C1 segment of cervical spinal cord (tissue), 14 donors: ENCODE measurements at places on chromosomes 3 and 15.

- DNase-seq: no peak
These were observed 8.2 kb upstream of the GRIP2 start for GRCh38 chr3:14548321-14548729.

GRCh38 chr3:139457066-139457465, 19.2 kb downstream of the RBP2 start:
- no peak for DNase-seq

- DNase-seq: no peak
These were observed 314.7 kb upstream of the UMPS start for GRCh38 chr3:124415446-124415960.

GRCh38 chr15:29805043-29805707, 17.1 kb downstream of the TJP1 start:
- peak; percentile 6 for DNase-seq

GRCh38 chr3:55122312-55122711, 194.5 kb upstream of the LRTM1 start:
- no peak for DNase-seq

- DNase-seq: no peak
These were observed 60.0 kb upstream of the STT3B start for GRCh38 chr3:31472479-31473390.

GRCh38 chr15:62419192-62419591, 254.1 kb upstream of the C2CD4B start:
- DNase-seq: no peak

DNA sequence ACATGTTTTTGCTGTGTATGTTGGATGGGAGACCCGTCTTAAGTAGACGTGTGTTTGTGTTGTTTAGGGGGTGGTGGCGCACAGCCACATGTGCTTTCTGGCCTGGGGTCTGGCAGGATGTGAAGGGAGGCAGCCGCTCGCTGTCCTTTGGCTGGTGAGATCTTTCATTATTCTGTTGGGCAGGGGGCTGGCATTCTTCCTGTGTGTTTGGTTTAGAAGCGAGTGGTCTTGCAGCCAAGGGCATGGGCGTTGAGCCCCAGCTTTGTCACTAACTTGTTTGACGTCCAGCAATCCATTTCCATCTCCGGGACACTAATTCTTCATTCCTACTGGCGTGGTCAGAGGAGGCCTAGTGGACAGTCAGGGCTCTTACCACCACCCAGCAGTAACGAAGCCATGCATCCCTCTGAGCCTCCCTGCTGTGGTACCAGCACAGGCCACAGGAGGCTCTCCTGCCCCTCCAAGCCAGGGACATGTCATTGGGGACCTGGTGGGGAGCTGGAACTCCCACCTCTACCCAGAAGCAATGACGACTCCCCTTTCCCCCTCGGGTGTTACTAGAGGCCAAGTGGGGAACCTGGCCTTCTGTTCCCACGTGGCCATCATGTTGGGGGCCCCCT, 10.7 kb downstream of the THSD4 start:
- DNase-seq: no peak

DNA sequence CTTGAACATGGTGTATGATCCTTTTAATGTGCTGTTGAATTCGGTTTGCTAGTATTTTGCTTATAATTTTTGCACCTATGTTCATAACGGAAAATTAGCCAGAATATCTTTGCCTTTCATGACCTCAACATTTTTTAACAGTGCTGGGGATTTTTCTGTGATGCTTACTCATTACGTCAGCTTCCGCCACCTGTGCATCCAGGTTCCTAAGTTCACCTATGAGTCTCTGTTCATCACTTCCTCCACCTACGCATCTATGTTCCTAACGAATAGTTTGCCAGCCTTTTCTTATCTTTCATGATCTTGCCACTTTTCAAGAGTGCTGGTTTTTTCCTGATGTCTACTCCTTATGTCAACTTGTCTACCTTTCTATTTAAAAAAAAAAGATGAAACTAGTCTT, 16.5 kb downstream of the AADACL2 start:
- no peak for DNase-seq

DNA sequence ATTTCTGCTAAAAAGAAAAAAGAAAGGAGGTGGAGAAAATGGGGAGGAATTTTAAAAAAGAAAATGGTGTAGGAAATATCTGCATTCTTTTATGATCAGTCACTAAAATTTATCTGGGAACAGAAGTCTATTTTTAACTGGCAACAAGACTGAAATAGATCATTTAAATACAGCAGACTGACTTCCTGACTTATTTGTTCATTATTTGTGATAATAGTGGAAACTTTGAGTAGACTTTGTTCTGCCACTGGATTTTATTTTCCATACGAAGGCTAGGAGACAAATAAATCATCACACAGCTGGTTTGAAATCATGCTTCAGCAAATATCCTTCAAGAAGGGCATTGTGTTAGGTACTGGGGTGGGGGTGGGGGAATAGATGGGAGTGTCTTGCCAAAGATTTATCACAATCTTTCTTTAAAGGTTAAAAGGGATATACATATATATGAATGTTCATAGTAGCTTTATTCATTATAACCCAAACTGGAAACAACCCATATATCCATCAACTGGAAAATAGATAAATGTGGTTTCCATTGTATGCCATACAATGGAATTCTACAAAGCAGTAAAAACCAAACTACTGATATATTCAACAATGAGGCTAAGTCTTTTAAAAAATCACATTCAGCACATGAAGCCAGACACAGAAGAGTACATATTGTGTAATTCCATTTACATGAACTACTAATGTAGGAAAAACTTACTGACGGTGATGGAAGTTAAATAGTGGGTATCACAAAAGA, 4.7 kb upstream of the CLASP2 start:
- DNase-seq: no peak
